ENCODE measurements at places on chromosomes 11 and 22. TPM values are rescaled to one million over a fixed set of nuclear protein-coding genes. Genes with fewer than 3 reads are reported as not detected.

Gene TEX12
- 0.10 TPM for polyA plus RNA-seq

Gene ZNF280B
- 0.67 TPM for polyA plus RNA-seq

Gene OR51I1
- polyA plus RNA-seq: 0.31 TPM

Gene LAYN
- not detected for polyA plus RNA-seq

Gene RNH1
- polyA plus RNA-seq: 156 TPM

Gene LPXN
- polyA plus RNA-seq: 44.5 TPM

Gene C11orf16
- not detected for polyA plus RNA-seq

Gene UQCR10
- polyA plus RNA-seq: 30.8 TPM

Gene EXPH5
- polyA plus RNA-seq: 0.12 TPM

Gene CDC42BPG
- 4.4 TPM for polyA plus RNA-seq

Gene SSH3
- polyA plus RNA-seq: 4.3 TPM

Gene ANO9
- polyA plus RNA-seq: 94.1 TPM

Gene ME3
- polyA plus RNA-seq: 2.7 TPM

Gene ELMOD1
- polyA plus RNA-seq: not detected

Gene MAJIN
- 1.2 TPM for polyA plus RNA-seq

Gene OR10D3
- polyA plus RNA-seq: not detected

Gene H19
- not detected for polyA plus RNA-seq

Gene OR10A2
- not detected for polyA plus RNA-seq

Gene UPB1
- 0.49 TPM for polyA plus RNA-seq

Gene OR4A16
- not detected for polyA plus RNA-seq

Gene APOA1
- 0.56 TPM for polyA plus RNA-seq

Gene PIH1D2
- not detected for polyA plus RNA-seq

Gene SMIM35
- polyA plus RNA-seq: 1.3 TPM

Gene FADS1
- polyA plus RNA-seq: 1.8 TPM

Gene BTBD18
- not detected for polyA plus RNA-seq

Gene EFCAB6
- polyA plus RNA-seq: not detected

Gene PLAAT5
- not detected for polyA plus RNA-seq

Gene FERMT3
- polyA plus RNA-seq: 152 TPM

Gene CALCA
- polyA plus RNA-seq: not detected

Gene PRODH
- polyA plus RNA-seq: not detected

Gene TSKU
- not detected for polyA plus RNA-seq

Gene SHANK3
- not detected for polyA plus RNA-seq

Gene DNAJB7
- polyA plus RNA-seq: not detected

Gene PKDREJ
- polyA plus RNA-seq: not detected

Gene CD3E
- 9.5 TPM for polyA plus RNA-seq

Gene SOX6
- not detected for polyA plus RNA-seq

Gene FOXRED1
- 26.1 TPM for polyA plus RNA-seq

Gene OR5B21
- polyA plus RNA-seq: not detected

Gene ABCC8
- 0.22 TPM for polyA plus RNA-seq

Gene ACR
- polyA plus RNA-seq: not detected
